Stimulated activated CD4-positive, alpha-beta T cell treated with anti-CD3 and anti-CD28 coated beads, TNF-alpha, amount 100 ng/mL, for 24 hours (primary cell): ENCODE measurements at places on chromosomes 2 and 18.

DNA sequence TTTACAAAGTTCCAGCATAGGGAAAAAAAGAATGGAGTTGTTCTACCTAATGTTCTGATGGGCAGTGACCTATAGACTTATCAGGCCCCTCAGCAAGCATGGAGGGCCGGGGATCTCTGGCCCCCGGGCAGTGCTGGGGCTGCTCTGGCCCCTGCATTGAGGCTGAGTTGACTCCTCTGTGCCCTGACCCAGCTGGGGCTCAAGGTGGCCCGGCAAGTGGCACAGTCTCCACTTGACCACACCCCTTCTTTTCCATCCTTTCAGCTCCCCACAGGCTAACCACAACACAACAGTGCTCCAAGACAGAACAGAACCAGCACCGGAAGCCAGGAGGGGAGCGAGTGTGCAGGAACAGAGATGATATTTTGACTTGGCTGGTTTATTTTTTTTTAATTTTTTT lies 19.9 kb downstream of the TOGARAM2 start:
- no peak for DNase-seq

DNA sequence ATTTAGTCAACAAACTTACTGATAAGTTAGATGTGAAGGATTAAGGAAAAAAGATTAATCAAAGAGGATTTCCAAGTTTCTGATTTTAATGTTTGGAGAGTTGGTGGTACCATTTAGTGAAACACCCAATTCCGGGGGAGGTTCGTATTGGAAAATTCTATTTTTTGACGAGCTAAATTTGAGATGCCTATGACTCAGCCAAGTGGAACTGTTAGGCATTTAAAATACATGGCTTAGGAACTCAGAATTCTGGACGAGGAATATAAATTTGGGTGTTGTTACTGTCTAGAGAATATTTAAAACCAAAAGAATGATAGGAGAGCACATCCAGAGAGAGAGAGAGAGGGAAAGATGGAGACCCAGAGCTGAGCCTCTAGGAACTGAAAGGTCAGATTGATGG lies 103.6 kb downstream of the TMX3 start:
- no peak for DNase-seq

DNA sequence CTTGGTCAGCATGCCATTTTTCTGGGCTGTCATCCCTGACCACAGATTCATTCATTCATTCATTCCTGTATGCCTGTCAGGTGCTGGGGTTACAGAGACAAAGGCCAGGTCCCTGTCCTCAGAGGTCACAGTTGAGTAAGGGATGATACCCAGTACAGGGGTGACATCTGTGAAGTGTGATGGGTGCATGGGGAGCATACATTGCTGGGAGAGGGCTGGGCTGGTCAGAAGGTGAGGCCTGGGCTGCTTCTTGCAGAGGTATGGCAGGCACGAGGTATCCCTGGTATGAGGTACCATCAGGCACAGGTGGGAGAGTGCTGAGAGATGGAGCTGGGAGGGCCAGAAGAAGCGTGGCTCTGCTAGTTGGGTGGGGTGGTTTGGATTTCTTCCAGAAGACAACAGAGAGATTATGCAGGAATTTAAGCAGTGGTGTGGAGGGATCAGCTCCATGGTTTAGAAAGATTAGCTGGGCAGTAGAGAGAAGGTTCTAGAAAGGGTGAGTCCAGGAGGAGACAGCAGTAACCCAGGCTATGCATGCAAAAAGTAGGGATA lies 181.9 kb upstream of the HAAO start:
- DNase-seq, result no peak

DNA sequence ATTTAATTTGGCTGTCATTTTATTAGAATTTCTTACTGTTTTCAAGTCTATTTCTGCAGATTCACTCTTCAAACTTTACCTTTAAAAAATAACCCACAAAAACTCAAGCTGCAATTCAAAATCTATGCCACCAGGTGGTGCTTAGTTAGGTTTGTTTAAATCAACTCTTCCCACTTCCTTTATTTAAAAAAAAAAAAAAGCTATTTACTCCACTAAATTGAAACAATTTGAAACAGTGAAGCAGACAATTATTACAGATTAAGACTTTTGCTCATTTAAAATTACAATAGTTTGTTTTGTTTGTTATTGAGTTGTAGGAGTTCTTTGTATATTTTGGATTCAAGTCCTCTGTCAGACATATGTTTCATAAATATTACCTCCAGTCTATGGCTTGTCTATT lies 300.0 kb downstream of the PDE11A start:
- no peak for DNase-seq

DNA sequence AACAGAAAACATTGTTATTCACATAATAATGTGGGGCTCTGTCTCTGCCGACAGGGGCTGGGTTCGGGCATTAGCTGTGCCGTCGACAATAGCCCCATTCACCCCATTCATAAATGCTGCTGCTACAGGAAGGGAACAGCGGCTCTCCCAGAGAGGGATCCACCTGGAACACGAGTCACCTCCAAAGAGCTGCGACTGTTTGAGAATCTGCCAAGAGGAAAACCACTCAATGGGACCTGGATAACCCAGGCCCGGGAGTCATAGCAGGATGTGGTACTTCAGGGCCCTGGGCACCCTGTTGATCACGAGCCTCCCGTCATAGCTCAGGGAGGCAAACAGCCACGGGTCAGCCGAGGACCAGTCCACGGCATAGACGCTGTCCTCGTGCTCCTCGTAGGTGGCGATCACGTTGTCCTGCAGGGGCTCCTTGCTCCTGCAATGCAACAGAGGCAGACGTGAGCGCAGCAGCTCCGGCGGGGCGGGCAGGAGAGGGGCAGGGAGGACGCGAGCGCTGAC lies 188.5 kb downstream of the EIPR1 start:
- no peak for DNase-seq

DNA sequence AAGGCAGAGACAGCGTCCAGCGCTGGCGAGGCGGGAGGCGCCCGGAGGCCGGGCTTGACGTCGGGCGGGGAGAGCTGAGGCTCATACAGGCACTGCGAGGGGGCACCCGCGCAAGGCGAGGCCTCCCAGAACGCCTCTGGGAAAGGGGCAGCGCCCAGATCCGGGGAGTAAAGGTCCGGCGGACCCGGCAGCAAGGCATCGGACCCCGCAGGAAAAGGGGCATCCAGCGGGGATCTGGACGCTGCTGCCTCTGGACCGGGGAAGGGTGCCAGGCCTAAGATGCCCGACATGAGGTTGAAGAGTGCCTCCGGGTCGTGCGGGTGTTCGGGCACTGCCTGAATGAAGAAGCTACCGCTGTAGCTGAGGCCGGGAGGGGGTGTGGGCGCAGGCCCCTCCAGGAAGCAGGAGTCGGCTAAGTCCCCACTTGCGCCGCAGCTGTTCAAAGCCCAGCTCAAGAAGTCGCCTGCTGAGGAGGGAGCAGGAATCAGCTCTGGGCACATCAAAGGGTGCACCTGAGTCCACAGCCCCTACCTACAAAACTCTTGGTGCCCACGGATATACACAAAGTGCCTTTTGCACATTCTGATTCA lies 937 bp downstream of the EGR4 start:
- DNase-seq, result no peak
